ENCODE measurements at places on chromosomes 1 and 21.

GRCh38 chr1:162857850-162858249 lies 3.1 kb downstream of the CCDC190 start:
- DNase-seq: no peak

GRCh38 chr1:26960625-26960966 lies 328 bp upstream of the KDF1 start:
- no peak for DNase-seq

- no peak for DNase-seq
Measured at GRCh38 chr1:190849346-190849745, 371.7 kb upstream of the BRINP3 start.

DNA sequence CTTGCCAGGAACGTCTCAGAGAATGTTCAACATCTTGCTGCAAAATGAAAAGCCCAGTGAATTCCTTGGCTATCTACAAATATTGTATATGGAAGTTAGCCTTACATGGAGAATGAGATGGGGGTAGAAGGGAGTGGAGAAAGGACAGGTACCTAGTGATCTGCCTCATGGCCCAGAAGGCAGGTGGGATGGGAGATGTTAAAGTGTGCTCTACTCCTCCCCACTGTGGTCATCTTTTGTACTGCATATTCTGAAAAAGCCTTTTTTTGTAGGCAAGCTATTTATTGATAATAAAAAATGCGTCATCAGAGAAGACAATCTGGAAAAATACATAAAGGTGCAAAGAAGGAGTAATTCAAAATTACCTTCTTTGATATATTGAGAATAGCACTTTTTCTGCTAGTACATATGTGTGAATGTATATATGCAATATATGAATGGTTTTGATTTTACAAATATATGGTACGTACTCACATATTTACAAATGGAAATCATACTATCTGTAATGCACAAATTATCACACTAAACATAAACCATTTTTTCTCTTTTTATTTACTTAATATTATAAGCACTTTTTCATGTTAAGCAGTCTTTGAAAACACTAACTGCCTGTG lies 19.1 kb upstream of the SLC5A9 start:
- no peak for DNase-seq

DNA sequence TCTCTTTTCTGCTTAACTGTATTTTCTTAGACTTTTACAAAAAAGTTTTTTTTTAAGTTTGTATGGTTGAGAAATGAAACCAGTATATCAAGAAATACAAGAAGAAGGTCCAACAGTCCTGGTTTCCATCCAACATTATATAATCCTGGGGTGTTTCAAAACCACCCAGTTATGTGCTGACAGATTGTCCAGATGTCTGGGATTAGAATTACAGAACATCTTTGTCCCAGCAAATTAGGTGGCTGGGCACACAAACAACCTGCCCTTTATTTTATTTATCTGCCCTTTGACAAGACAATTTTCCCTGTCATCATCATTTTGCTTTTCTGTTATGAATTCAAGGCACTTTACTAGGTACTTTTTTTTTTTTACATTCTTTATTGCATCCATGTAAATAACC lies 622.1 kb downstream of the PLPP3 start:
- DNase-seq: no peak

- DNase-seq: no peak
Measured at GRCh38 chr1:57424231-57425027, 569 bp upstream of the DAB1 start.

DNA sequence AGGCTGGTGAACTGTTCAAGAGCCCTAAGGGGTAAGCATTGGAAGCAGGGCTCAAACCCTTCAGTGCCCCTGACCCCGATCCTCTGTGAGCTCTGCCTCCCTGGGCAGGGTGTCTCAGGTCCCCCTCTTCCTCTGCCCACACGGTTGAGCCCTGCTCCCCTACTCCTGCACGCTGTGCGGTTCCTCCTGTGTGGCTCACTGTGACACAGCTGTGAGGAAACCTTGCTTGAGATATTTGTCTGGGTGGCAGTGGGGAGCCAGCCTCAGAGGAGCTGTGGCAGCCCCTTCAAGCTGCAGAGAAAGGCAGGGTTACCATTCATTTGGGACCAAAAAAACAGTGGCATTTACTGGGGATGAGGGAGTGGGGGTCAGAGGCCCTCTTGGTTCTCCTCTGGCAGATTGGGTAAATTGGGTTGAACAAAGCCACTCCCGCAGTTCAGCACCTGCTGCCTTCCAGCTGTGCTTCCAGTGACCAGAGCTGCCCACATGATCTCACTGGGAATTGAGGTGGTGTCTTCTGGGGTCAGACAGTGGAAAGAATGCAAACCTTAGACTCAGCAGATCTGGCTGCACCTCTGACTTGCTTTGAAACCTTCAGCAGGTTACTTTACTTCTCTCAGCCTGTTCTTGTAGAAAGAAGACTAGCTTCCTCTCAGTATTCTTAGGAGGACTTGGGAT lies 60.6 kb upstream of the CD1D start:
- no peak for DNase-seq

DNA sequence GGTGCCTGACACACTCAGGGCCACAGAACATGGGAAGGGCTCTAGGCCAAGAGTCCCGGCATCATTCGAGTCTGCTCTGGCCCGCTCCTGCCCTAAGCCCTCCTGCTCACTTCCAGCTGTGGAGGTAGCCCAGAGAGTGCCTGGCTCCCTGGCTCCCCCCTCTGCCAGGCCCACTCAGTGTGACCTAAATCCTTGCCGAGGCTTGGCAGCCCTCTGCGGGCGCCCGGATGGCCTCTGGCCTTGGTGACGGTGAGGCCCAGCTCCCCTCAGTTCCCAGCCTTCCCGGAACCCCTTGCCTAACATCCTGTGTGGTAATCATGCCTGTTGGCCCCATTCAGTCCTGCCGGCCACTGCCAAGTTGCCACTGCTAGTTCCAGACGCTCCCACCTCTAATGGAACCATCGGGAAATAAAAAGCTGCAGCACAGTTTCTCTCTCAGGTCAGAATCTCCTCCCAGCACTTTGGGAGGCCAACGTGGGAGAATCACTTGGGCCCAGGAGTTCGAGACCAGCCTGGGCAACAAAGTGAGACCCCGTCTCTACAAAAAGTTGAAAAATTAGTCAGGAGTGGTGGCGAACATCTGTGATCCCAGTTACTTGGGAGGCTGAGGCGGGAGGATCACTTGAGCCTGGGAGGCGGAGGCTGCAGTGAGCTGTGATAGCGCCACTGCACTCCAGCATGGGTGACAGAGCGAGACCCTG lies 1.2 kb upstream of the H6PD start:
- DNase-seq: no peak

DNA sequence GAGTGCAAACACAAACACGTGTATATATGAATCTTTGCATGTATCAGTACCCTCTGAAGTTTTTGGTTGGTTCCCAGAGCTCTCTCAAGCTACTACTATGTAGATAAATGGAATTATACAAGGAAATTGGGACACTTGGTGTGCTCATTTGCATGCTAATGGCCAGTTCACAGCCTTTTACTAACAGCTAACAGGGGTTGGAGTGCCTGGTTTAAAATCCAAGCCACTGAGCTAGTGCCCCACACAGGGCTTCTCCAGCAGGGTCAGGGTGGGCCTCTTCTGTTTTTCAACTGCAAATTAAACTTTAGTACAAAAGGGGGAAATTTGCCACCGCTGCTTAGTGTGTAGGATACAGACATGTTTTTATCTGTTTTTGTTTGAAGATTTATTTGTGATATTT lies 121.0 kb downstream of the ATP5PO start:
- no peak for DNase-seq

- DNase-seq: no peak
Measured at GRCh38 chr1:201748335-201748734, 80.6 kb upstream of the IPO9 start.

GRCh38 chr1:208278638-208279037 lies 34.5 kb upstream of the PLXNA2 start:
- no peak for DNase-seq

GRCh38 chr21:36319767-36320420 lies at the start of gene MORC3:
MORC3 (plus strand) TSS chr21:36320197; CDS start chr21:36320265, 68 bp downstream.
- DNase-seq: peak; percentile 98

DNA sequence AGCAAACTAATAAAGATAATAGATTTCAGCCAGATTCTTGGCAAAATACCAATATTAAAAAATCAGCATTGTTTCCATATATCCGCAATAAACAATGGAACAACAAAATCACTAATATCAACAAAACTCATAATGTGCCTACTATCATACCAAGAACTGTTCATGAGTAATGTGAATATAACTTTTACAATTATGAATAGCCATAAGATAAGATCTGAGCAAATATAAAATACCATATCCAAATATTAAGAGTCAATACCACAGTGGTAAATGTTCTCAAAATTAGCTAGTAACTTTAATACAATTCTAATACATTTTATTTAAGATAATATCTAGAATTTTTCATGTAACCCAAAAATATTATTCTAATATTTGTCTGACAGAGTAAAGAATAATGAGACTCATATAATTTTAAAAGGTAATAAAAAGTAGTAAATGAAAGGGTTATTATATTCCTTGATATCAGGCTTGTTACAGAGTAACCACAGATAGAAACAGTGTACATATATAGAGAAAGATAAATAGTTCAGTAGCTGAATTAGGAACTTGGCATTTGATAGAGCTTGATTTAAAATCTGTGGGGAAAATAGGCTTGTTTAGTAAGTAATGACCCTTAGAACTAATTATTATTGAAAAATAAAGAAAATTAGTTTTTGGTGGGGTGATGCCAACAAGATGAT lies 2126.6 kb downstream of the MRPL39 start:
- no peak for DNase-seq

GRCh38 chr1:234727018-234727940 lies 117.3 kb upstream of the IRF2BP2 start:
- no peak for DNase-seq

GRCh38 chr1:4362314-4363044 lies 291.9 kb upstream of the AJAP1 start:
- no peak for DNase-seq

DNA sequence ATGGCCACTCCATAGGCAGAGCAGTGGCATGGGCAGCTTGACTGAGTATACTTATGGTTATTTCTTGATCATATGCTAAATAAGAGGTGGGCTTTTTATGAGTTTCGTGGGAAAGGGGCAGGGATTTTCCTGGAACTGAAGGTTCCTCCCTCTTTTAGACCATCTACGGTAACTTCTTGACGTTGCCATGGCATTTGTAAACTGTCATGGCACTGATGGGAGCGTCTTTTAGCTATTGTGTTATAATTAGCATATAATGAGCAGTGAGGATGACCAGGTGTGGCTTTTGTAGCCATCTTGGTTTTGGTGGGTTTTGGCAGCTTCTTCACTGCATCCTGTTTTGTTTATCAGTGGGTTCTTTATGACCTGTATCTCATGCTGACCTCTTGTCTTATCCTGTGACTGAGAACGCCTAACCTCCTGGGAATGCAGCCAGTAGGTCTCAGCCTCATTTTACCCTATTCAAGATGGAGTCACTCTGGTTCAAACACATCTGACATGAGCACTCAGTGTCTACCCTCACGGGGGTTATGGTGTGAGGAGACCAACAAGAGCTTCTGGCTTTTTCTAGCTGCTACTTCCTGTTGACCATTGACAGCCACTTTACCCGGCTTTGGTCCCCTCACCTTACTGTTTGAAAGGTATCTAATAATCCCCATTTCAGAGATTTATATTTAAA lies 71.7 kb downstream of the GALNT2 start:
- no peak for DNase-seq

DNA sequence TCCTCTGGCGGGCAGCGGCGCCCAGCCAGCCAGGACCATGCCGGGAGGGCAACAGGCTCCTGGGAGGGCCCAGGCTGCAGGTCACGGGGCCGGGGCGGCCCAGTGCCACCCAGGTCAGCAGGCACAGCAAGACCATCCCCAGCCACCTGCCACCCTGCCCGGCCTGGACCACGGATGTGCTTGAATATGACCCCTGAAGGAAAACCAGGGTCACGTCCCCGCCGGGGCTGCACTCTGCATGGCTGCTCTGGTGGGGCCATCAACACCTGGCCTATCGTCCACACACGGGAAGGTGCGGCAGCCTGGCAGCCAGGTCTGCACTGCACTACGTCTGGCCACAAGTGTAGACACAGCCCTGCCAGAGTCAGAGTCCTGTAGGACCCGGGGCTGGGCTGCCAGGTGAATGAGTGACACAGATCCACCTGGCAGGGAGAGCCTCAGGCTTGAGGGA lies 6.9 kb downstream of the WNT9A start:
- no peak for DNase-seq

- no peak for DNase-seq
Measured at GRCh38 chr1:39335216-39335615, 130.7 kb downstream of the MACF1 start.

DNA sequence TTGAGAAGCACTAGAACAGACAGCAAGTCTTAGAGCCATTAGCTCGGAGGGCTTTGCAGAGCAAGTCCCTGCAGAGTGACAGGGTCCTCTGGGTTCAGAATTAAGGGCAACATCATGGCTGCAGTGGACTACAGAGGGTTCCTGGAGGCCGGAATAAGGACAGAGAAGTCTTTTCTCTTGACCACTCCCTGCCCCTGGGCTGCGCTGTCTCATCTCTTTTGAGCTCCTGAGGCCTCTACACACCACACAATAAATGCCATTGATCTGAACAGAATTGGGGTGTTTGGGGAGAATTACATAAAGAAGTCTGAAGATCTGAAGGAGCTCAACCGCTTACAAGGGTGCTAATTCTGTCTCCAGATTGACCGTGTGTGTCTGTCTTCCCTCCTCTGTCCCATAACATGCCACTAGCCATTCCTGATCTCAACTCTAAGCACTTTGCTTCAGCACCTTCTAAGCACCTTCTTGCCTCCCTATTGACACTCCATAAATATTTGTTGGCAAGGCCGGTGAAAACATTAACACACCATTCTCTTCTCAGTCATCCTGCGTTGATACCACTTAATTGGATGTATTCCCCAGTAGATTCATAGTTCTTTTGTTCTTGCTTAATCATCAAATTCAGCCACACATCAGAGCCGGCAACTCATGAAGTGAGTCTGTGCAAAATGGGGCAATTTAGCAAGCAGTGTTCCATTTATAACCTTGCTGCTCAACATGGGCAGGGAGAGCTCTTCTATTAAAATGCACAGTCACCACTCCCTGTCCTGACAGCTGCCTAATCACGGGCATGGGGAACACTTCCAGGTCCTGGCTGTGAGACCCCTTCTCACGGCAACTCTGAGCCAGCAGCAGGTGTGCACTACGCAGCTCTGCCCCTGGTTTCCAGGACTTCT lies 49.7 kb downstream of the NMNAT2 start:
- no peak for DNase-seq

DNA sequence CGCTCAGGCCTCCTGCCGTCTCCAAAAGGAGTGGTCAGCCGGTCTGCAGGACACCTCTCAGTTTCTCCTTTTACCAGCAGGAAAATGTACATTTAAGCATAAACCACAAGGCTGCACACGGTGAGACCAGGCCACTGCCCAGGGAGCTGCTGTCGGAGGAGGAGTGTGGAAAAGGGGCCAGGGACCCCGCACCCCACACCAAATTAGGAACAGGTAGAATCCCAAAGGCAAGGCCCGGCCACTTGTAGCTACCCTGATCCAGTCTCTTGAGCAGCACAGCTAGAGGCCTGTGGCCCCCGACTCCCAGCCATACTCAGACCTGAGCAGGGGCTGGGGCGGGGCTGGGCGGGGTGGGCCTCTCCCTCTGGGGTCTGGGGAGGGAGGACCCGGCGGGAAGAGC lies 78.0 kb downstream of the PIK3CD start:
- no peak for DNase-seq

Data from CD4-positive, alpha-beta T cell treated with Interleukin-6 at 100 ng/mL for 8 hours (primary cell).